Stimulated activated CD8-positive, alpha-beta memory T cell treated with anti-CD3 and anti-CD28 coated beads, Interleukin-12 subunit alpha, Interleukin-12 subunit beta, amount 100 ng/mL, for 4 hours (primary cell): ENCODE measurements at places on chromosomes 3 and 15.

DNA sequence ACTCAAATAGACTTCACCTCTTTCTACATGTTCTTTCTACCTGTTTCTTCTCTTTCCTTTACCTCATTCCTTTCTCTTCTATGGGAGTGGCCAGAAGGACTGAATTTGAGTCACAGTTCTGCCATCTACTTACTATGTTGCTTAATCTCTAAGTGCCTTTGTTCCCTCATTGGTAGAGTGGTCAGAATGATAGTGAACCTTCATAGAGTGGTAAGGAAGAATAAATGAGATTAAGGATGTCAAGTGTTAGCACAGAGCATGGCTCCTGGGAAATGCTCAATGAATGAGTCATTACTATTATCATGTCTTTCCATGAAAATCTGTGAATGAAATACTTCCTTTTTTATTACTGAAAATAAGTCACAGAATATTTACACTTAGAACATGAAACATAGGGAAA, 17.5 kb downstream of the TMEM207 start:
- no peak for DNase-seq

DNA sequence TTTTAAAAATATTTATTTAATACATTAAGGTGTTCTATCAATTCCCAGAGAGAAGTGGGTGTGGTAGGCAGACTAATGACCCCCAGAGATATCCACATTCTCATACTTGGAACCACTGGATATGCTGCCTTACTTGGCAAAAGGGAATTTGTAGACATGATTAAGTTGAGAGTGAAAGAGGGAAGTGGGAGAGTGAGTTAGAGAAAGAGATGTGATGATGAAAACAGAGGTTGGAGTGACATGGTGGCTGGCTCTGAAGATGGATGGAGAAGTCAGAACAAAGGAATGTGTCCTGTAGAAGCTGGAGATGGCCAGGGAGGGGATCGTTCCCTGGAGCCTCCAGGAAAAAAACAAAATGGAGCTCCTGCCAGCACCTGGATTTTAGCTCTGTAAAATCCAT, 32.0 kb downstream of the TNFAIP8L3 start:
- DNase-seq: no peak

GRCh38 chr3:150073031-150073430, 102.3 kb upstream of the PFN2 start:
- no peak for DNase-seq

GRCh38 chr3:171379281-171379680, 80.9 kb downstream of the TNIK start:
- DNase-seq: no peak

GRCh38 chr3:168155303-168155702, 59.6 kb upstream of the GOLIM4 start:
- no peak for DNase-seq

GRCh38 chr15:100764778-100765466, 114.7 kb upstream of the ALDH1A3 start:
- no peak for DNase-seq

DNA sequence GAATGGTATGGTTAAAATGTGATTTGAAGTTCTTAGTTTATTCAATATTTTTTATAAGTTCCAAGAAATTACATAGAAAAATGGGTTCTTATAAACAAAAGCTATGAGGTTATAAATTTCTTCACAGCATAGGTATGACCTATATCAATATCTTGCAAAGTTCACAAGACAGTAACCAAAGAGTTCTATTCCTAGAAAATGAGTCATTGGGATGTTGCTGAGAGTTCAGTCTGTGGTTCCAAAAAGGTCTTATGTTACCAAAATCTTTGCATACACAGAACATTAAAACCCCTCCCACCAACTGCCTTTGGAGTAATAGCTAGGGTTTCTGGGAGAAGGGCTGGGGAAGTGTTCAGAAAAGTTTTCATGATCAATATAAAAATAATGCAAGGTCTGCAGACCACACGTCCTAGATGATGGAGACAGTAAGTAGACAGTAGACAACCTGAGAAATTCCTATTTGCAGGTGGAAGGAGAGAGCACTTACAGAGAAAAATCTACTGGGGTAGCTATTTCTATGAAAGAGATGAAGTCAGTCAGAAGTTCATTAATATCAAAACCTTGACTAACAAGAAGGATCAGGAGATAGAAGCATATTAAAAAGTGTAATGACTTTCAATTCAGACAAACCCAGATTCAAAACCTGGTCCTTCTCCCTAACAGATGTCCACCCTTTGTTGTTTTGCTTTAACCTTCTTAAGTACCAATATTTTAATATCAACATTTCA, 279.3 kb downstream of the KCNH8 start:
- DNase-seq: no peak

DNA sequence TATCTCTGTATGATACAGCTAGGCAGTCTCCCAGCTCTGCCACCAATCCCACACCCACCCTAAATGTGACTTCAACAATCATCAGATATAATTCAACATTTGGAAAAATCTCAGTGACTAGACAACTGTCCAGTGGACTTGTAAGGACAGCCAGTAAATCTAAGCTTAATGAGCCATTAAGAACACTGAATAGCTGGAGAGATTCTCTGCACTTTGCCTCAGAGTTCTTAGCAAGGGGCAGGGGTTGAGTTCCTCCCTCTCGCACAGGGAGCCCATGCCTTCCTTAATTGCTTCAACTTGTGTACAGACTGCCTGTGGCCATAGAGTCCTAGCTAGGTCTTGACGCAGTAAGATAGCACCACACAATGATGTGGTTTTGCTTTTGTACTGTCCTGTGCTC, 15.6 kb downstream of the MEX3B start:
- no peak for DNase-seq

DNA sequence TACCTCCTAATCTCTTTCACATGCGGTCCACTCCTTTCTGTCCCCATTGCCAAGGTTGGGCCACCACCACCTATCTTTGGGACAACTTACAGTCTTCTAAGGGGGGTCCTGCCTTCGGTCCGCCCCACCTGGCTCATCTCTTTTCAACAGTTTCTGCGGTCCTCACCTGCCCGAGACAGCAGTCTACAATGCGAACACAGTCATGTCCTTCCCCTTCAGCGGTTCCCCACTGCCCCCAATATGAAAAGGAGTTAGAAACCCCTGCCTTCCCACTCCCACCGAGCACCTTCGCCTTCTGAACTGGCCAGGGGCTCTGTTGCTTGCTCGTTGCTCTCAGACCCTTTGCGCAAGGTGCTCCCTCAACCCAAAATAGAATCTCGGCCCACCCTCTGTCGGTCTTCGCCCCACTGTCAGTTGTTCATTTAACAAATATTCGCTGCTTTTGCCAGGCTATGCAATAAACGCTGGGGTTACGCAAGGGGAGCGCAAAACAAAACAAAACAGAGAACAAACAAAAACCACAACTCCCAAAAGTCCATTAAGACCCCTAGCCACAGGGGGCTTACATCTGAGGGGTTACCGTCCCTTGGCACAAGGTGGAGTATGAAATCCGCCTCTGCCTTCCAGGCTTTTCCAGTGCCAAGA, 611 bp upstream of the FANCI start:
- DNase-seq: no peak

DNA sequence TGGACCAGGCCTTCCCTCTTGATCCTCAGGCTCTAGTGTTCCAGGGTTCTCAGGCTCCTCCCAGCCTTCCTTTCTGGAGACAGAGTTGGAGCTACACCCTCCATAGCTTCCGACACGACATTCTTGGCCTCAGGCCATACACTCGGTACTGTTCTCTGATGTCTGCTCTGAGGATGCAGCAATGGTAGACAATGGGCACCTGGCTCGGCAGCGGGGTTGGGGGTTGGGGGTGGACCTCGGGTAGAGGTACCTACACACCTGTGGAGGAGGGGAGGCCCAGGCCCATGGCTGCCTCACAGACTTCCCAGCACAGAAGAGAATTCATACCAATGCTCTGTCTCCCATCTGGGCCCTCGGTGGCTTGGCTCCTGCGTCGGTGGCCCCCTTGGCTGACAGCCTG, 21.4 kb downstream of the CCDC13 start:
- no peak for DNase-seq

DNA sequence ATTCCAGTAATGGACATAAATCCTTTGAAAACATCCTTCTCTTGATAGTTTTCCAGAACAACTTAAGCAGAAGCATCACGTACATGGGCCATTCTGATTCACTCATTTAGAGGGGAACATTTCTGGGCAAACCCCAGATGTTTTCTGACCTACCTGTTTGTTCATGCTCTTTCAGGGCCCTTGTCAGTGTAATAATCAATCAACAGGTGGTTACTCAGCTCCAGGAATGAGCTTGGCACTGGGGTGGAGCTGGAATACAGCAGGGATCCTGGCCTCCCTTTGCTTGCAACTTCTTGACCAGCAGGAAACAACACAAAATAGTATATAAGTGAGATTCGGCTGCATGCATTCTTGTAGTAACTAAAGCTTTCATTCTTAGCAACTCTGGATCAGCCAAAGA, 9.2 kb upstream of the UBE2E1 start:
- no peak for DNase-seq

DNA sequence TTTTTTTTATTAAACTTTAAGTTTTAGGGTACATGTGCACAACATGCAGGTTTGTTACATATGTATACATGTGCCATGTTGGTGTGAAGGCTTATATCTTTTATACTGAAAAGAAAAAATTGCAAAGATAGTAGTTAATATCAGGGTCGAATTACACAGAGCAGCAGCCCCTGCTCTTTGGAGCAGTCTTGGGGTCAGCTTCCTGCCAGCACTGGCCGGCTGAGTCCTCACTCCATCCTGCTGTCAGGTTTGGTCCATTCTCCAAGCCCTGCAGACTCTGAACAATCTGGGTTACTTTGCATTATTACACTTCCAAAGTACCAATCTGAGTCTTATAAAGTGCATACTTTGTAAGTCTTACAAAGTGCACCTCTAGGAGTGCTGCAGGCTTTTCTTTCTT, 66.0 kb downstream of the COL8A1 start:
- no peak for DNase-seq

DNA sequence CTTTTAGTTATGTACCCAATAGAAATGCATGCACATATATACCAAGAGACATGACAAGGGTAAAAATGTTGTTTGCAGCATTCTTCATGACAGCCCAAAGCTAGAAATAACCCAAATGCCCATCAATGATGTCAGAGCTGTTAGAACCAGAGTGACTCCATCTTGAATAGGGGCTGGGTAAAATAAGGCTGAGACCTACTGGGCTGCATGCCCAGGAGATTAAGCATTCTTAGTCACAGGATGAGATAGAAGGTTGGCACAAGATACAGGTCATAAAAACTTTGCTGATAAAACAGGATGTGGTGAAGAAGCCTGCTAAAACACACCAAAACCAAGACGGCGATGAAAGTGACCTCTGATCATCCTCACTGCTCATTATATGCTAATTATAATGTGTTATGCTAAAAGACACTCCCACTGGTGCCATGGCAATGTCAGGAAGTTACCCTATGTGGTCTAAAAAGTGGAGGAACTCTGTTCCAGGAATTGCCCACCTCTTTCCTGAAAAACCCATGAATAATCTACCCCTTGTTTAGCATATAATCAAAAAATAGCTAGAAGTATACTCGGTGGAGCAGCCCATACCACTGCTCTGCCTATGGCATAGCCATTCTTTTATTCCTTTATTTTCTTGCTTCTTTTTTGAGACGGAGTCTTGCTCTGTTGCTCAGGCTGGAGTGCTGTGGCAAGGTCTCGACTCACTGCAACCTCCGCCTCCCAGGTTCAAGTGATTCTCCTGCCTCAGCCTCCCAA, 32.9 kb downstream of the ZBTB11 start:
- no peak for DNase-seq

DNA sequence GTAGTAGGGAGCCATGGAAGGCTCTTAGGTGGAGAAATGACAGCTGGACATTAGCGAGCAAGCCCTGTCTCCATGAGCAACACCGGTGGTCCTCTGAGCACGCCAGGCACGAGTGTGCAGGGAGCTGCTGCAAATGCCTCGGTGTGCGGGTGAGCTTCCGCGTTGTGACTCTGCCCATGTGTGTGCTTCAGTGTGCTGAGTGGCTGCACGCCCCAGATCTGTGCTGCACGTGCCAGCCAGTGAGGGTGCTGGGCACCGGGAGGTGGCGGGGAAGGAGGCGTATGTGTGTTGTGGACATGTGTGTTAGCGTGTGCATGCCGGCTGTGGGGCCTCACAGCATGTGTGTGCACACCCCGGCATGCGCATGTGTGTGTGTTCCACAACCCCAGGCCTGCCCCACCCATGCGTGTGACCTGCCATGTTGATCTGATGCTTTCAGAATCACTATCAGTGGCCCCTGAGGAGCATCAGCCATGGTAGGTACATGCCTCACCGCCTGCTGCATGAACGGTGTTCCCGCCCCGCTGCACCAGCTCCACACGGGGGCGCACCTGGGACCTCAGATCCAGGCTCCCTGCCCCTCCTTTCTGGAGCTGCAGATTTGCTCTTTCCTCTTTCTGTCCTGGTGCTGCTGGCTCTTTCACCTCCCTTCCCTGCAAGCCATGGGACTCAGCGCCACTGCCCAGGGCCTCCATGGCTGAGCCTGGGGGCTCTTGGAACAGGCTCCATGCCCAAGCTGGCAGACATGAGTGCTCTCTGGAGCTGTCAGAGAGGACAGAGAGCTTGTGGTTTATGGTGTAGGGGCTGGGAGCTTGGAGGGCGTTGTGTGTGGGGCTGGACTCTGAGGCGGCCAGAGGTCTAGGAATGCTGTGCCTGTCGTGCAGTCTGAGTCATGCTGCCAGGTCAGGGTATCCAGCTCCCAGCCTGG, 169.4 kb downstream of the TBC1D2B start:
- DNase-seq: no peak

GRCh38 chr3:111285694-111286093, 214.1 kb downstream of the NECTIN3 start:
- DNase-seq: no peak

- DNase-seq: no peak
Measured at GRCh38 chr3:109927726-109928125, 590.4 kb upstream of the DPPA4 start.

DNA sequence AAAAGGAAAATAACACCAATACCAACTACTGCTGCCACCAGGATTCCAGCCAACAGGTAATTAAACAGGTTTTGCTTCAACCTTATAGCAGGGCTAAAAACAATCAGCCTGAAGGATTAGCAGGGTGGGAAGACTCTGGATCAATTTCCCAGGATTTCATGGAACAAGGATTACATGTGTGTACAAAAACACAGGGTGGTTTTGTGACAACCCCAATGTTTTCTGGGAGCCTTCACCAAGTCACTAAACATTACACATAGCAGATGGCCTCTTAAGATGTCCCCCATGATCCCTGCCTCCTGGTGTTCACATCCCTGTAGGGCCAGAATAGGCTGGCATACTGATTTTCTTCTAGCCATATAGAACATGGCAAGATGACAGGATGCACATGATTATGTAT, 42.8 kb upstream of the ARHGEF3 start:
- no peak for DNase-seq

DNA sequence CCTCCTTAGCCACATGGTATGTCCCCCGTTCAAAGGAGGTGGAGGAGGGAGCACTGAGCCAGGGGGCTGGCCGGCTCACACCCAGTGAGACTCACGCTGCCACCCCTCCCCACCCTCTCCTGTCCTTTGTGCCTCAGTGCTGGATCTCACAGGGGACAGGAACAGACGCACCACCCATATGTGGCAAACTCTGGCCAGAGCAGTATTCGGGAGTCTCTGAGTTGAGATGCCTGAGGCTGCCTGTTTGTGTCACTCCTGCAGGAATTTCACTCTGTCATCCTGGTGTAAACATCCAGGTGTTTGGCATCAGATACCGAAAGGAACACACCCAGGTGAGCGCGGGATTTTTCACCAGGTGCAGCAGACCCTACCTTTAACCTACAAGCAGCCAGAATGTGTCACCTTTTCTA, 25.7 kb downstream of the RGMA start:
- no peak for DNase-seq

GRCh38 chr15:59329570-59330350, 42.9 kb downstream of the MYO1E start:
- DNase-seq: no peak
